ENCODE measurements at places on chromosomes 6 and 20.

DNA sequence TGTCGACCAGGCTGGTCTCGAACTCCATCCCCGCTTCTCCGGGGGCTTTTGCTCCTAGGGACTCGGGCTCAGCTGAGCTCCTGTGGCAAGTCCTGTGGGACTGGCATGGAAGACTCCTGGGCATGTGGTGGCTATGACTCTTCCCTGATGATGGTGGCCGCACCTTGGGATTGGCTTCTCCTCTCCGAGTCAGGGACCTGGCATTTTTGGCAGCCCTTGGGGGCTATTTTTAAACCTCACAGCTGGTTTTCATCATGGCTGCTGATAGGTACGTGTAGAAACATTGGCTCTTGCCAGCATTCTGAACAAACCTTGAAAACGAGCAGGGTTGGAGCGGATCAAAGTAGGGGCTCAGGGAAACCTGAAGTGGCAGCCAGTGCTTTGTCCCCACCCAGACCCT is 54.1 kb downstream of the RBM38 start:
- DNase-seq = no peak

DNA sequence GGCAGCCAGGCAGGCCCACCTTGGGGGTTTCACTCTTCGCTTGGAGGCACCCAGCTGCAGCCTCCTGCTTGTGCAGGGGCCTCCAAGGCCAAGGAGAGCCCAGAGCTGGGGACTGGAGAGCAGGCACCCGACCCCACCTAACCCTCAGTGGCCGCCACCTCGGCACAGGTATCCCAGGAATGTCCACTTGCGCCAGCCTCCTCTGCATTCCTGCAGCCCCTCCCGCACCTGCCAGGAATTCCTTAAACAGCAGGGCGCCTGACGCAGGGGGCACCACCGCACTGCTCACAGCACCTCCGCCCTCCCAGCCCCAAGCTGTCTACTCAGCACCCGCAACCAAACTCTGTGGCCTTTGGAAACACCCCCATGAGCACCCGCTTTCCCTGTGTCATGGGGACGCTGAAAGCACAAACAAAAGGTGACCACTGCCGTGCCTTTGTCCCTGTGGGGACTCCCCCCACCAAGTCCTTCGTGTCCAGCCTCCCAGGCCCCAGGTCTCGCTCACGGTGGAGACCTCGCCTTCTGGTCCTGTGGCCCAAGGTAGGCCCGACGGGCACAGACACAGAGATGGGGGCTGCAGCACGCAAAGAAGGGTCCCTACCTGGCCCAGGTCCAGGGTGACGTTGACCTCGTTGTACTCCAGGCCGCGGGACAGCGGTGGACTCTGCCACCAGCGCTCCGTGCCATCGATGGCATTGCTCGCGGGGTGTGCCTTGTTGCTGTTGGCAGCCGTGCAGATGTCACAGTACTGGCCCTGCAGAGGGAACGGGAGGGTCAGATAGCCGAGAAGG is 5.1 kb downstream of the LAMA5 start:
- no peak for DNase-seq

- no peak for DNase-seq
Observed at GRCh38 chr6:88262332-88262731, 96.2 kb upstream of the CNR1 start.

- no peak for DNase-seq
Observed at GRCh38 chr20:22584522-22584921, at the start of gene FOXA2. FOXA2 (minus strand) TSS chr20:22584572; CDS start chr20:22584278, 294 bp downstream.

GRCh38 chr20:43323592-43323991 is 133.9 kb upstream of the PTPRT start:
- no peak for DNase-seq

DNA sequence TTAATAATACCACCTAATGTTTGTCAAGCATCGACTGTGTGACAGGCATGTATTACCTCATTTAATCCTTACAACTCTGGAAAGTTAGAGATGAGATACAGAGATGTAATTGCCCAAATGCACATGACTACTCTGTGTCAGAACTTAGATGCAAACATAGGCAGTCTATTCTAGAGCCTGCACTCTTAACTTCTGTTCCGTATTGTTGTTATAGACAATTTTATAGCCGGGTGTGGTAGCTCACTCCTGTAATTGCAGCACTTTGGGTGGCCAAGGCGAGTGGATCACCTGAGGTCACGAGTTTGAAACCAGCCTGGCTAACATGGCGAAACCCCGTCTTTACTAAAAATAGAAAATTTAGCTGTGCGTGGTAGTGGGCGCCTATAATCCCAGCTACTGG is 15.0 kb downstream of the IFT52 start:
- no peak for DNase-seq

- no peak for DNase-seq
Observed at GRCh38 chr6:2439632-2440031, 194.2 kb upstream of the GMDS start.

GRCh38 chr6:157060440-157060952 is 262.8 kb downstream of the TMEM242 start:
- no peak for DNase-seq

- DNase-seq = no peak
Observed at GRCh38 chr6:157615420-157615769, 207.7 kb upstream of the SNX9 start.

DNA sequence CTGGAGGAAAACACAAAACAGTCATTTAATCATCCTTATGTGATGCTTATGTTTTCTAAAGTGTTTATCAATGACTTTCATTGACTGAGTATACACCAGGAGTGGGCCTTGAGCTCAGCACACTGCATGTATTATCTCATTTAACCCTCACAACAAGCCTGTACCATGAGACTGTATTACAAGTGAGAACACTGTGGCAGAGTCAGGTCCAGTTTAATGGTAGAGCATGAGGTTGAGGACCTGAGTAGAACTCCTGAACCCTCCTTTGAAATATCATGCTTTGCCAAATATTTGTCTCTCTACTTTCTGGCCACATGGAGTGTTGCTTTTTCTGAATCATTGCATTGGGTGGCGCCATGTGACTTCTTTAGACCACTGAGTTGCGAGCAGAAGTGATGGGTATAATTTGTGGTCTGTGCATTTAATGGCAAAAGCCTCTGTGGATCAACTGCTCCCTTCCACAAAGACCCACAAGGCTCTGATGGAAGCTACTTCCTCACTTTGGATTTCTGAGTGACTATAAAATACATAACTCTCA is 65.0 kb upstream of the SIRPG start:
- no peak for DNase-seq

GRCh38 chr6:161233986-161234661 is 39.7 kb downstream of the AGPAT4 start:
- no peak for DNase-seq

- no peak for DNase-seq
Observed at GRCh38 chr6:108662702-108663101, 102.0 kb downstream of the FOXO3 start.

- peak; percentile 67 for DNase-seq
Observed at GRCh38 chr6:79671600-79672266, 40.6 kb downstream of the SH3BGRL2 start.

DNA sequence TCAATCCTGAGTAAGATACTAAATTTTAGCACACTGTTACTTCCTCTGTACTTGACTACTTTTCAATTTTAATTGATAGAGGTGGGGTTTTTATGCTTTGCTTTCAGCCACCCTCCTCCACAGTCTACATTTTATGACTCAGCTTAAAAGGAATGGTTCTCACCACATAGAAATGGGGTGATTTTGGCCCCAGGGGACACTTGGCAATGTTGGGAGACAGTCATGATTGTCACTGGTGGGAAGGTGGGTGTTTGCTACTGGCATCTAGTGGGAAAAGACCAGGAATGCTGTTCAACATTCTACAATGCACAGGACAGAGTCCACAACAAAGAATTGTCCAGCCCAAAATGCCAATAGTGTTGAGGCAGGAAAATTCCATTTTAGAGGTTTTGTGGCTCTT is 71.3 kb downstream of the PCSK2 start:
- no peak for DNase-seq

- no peak for DNase-seq
Observed at GRCh38 chr20:57408131-57408530, 16.9 kb downstream of the RBM38 start.

GRCh38 chr6:96542702-96543101 is 20.2 kb upstream of the FHL5 start:
- no peak for DNase-seq

GRCh38 chr6:155528982-155529453 is 73.4 kb upstream of the NOX3 start:
- DNase-seq = no peak

DNA sequence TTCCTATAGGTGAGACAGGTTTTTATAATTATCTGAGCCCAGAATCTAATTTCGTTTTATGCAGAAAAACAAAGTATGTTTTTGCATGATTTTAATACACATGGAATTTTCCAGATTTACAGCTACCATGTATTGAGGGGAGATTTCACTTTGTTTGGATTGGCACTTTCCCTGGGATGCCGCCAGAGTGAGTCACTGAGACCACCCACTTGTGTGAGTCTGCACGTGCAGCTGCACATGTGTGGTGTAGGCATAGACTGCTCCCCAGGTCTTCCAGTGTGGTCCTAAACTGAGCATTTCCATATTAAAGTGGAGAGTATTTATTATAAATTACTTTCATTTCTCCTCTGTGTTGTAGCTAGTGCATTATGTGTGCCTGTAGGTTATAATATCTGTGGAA is 186.8 kb downstream of the UBE3D start:
- no peak for DNase-seq

GRCh38 chr20:24303393-24304170 is 165.8 kb upstream of the SYNDIG1 start:
- DNase-seq = no peak

GRCh38 chr20:23654717-23655116 is 17.0 kb upstream of the CST3 start:
- no peak for DNase-seq

- no peak for DNase-seq
Observed at GRCh38 chr20:36847009-36847709, 28.8 kb upstream of the TLDC2 start.

- DNase-seq = no peak
Observed at GRCh38 chr6:170524172-170524502, 29.0 kb downstream of the PSMB1 start.

DNA sequence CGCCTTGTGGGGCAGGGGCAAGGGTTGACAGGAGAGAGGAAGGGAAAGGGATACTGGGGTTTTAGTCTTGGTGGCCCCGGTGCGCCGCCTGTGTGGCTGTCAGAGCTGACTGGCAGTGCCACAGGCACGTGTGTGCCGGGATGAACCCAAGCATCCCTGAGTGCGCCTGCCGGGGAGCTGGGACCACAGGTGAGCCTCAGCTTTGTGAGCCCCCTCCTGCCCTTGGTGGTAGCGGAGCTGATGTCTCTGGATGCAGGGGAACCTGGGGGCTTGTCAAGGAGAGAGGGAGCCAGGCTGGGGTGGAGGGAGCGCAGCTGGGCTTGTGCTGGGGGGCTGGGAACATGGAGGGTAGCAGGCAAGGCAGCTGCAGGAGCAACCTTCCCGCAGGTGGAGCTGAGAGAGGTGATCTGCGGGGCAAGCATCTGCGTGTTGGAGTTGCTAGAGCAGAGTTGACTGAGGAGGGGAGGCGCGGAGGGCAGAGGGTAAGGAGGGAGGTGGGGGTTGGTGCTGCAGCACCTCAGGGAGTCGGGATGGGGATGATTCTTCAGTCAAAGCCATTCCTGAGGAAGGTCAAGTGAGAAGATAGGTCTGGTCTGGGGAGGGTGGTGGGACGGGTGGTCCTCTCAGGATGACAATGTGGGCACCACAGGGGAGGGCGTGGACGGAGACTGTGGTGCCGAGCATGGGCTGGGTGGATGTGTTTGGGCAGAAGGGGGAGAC is 28.1 kb downstream of the PYGB start:
- no peak for DNase-seq

DNA sequence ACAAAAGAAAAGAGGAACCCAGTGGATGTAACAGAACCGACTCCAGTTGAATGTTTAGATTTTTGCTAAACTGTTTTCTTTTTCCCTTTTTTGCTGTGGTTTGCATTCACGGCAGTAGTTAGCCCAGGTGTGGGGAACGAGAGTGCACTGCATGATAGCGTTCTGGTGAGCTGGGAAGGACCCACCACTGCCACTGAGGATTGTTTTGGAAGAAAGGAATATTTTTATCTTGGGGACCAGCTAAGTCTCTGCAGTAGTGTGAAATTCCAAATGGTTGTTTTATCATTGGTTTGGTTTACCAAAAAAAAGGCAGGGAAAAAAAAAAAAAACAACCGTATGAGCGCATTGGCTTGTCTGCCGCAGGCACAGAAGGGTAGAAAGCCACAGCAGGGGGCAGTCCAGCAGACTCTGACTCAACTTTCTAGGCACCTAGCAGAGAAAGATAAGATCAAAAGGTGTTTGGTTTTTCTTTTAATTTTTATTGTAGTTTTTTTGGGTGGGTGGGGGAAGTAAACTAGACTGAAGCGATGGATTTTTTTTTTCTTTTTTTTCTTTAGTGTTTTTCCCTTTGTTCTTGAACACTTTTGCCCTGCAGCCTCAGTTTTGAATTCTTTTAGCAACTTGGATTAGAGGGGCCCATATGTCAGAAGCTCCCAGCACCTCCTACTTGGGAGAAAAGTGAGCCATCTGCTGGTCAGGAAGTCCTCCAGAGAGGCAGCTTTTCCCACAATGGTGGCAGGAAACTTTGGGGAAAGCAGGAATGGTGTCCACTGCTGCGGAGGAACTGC is 13.5 kb upstream of the RAB5IF start:
- peak; percentile 75 for DNase-seq

DNA sequence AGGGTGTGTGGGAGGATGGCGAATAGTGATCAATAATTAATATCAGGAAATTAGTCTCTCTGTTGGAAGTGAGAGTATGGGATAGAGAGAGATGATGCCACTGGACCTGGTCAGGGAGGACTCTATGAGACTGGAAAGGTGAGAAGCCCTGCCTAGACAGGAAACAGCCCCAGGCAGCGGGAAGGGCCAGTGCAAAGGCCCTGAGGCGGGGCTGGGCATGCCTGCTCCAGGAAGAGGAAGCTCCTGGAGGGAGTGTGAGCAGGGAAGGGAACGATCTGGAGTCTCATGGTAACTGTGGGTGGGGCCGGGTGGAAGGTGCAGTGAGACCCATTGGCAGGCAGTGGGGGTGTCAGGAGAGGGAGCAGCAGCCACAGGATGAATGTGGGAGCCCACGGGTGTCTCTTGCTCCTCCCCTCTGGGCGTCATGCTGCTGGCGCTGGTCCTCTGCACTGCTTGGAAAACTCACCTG is 1.8 kb upstream of the CST3 start:
- no peak for DNase-seq

- DNase-seq = no peak
Observed at GRCh38 chr6:41954668-41955067, 13.1 kb upstream of the CCND3 start.

DNA sequence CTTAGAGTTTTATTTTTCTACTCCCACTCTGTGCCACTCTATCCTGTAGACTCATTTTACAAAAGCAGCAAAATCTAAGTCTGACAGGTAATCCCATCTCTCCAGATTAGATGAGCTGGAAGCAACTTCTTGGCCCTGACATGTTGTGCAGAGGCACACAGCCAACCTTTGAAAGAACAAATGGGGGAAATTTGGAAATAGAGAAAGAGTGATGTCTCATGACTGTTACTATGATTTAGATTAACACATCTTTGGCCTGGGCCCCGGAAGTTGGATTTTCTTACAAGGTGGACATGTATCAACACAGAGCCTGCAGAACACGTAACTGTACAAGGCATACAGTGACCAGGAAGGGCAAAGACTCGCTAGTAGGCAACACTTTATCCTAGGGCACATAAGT is 227.7 kb downstream of the MYLK4 start:
- no peak for DNase-seq

GRCh38 chr6:98678481-98678880 is 155.9 kb upstream of the POU3F2 start:
- no peak for DNase-seq

GRCh38 chr20:64149141-64149540 is 15.1 kb upstream of the MYT1 start:
- no peak for DNase-seq
